ENCODE measurements at places on chromosomes 12 and 14. TPM values are rescaled to one million over a fixed set of nuclear protein-coding genes. Genes with fewer than 3 reads are reported as not detected.
A peak's percentile ranks its signal among the peaks of the same experiment; 100 is the strongest.

DNA sequence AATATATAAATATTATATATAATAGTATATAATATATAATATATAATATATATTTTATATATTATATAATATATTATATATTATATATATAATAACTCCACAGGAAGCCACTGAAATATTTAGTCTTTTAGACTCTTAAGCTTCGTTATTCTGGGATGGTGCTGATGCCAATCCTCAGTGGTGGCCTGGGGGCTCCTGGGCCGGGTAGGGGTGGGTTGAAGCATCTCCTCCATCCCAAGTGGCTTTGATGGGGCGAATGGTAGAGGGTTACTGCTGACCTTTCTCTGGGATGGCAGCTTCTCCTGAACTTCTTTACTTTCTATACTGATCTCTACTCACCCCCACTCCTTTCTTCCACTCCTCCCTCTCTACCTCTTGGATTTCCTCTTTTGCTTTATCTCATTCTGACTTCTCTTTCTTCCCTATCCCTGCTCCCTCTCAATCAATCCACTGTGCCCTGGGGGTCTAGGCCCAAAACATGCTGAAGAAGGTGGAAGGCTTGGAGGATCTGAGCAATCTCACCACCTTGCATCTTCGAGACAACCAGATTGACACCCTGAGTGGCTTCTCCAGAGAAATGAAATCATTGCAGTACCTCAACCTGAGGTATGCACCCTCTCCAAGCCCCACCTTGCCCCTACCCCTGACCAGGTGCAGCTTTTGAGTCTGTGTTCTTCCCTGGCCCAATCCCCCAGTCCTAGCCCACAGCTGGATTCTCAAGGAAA, 4.8 kb upstream of the ENO2 start:
- no peak for DNase-seq

- no peak for DNase-seq
Observed at GRCh38 chr12:39807043-39807442, 187.4 kb upstream of the ABCD2 start.

DNA sequence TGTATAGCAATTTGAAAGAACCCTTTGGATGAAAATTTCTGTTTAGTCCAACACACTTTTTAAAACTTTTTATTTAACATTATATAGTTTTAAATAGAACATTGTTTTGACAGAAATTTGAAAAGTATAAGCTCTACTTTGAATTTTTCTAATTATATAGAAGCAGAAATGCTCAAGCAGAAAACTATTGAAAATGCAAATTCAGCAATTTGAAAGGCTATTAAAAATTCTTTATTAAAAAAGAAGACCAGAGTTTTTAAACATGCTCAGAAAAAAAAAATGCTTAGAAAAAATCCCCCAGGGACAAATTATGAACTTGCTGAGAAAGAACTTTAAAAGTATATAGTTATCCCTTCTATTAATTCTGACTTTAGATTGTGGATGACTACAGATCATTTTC, 21.1 kb upstream of the FSCB start:
- DNase-seq: no peak

Gene CLEC14A
- not detected for total RNA-seq

- peak; percentile 6 for DNase-seq
Observed at GRCh38 chr14:99792551-99793212, 531 bp upstream of the EML1 start.

GRCh38 chr14:54516709-54517108, 7.0 kb downstream of the CGRRF1 start:
- no peak for DNase-seq

Gene FOXN4
- total RNA-seq: not detected

- no peak for DNase-seq
Observed at GRCh38 chr14:96275177-96276112, 19.4 kb downstream of the BDKRB1 start.

Gene KRT74
- total RNA-seq: not detected

Gene PLEK2
- 12.0 TPM for total RNA-seq

- no peak for DNase-seq
Observed at GRCh38 chr12:69833696-69834095, 8.7 kb downstream of the MYRFL start.

Gene TAS2R19
- total RNA-seq: not detected

GRCh38 chr12:72543777-72544467, 271.8 kb downstream of the TRHDE start:
- no peak for DNase-seq

Data from Caki2 (cell line).